ENCODE measurements at places on chromosomes 2 and 18. TPM values are rescaled to one million over a fixed set of nuclear protein-coding genes. Genes with fewer than 3 reads are reported as not detected.

DNA sequence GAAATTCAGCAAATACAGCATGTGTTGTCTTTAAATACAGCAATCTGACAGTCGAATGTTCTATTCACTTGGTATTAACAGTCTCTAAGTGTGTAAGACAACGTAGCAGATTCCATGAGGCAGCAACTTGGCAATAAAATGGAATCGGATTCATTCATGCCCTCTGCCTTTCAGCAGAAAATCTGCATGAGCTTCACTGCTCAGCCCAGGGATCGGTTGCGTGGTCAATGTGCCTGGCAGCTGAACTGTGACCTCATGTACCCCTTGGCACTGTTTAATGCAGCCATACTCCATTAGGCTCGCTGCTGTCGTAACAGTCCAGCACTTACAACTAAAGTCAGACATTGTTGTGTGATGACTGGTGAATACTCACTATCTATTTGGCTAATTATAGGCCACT lies 17.7 kb upstream of the RGPD4 start:
- peak; percentile 4 for DNase-seq

DNA sequence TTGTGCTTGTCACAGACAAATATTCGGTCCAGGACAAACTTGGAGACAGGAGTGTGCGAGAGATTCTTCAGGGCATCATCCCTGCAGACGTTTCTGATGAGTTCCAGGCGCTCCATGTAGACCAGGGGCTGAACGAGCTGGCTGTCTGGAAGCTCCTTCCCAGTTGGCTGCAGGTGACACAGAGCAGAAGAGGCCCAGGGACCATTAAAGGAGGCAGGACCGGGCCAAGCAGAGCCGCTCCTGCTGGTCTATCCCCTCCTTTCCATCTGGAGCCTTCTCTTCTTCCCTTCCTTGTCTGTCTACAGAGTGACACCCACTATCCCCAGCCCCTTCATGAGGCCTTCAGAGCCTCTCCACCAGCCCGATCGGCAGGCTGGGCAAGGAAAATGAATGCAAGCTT lies 19.5 kb downstream of the CHST10 start:
- DNase-seq = no peak

DNA sequence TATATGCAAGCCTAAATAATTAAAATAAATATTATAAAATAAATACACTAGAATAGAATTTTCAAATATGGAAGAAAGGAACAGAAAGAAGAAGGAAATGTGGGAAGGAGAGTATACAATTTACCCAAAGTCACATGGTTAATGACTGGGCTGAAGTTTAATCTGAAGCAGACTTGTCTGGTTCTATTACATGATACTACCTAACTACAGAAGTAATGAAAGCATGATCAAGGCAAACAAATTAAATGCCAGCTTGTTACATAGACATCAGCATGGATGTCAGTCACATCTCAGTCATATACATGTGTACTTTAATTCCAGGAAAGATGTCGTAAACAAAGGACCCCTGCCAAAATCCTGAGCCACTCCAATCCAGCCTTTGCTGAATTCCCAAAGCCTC lies 1060.8 kb downstream of the CNTNAP5 start:
- DNase-seq = no peak

DNA sequence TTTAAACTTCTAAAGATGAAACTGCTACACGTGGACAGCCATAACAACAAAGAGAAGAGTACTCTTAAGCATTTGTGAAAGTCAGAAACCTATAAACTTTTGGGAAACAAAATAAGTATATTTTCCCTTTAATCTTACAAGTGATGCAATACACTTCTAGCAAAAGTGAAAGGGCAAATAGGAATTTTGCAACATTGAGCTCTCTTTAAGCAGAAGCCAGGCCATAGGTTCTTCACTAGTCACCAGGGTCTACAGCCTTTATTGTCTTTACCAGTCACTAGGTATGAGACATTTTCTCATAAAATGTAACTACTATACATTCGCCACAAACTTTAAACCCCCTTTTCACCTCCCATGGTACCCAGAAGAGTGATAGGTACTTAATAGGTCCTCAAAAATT lies 37.5 kb downstream of the SCN1A start:
- peak; percentile 39 for DNase-seq

The LHCGR gene
- total RNA-seq = not detected

DNA sequence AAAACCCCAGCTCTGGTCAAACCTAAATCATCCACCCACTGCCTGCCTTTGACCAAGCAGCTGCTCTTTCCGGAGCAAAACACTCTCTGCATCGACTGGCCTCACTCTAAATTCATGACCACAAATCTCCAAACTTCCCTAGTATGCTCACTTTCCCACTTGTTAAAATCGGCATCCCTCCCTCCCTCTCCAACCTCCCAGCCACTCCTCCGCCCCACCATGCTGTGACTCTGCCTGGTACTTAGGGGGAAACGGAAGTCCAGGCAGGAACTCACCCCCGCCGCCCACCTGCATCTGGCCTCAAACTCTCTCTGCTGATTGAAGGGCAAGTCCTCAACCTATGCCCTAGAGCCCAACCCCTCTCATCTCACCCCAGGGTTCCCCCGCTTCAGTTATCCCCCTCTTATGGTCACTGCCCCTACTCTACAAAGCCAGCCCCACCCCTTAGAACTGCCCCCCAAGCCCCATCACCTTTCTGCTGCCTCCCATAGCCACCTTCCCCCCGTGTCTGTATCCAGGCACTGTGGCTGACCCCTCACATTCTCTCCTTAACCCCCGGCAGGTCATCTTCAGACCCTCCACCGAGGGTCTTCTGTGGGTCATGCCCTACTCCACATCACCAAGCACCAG lies 3.8 kb upstream of the ADRA2B start:
- no peak for DNase-seq

The GLI2 gene
- 5.1 TPM for total RNA-seq

GRCh38 chr18:58118536-58118935 lies 74.5 kb downstream of the NEDD4L start:
- no peak for DNase-seq

- DNase-seq = no peak
Measured at GRCh38 chr18:9766076-9766481, 58.0 kb downstream of the RAB31 start.
